ENCODE measurements at places on chromosomes 2 and 18.

DNA sequence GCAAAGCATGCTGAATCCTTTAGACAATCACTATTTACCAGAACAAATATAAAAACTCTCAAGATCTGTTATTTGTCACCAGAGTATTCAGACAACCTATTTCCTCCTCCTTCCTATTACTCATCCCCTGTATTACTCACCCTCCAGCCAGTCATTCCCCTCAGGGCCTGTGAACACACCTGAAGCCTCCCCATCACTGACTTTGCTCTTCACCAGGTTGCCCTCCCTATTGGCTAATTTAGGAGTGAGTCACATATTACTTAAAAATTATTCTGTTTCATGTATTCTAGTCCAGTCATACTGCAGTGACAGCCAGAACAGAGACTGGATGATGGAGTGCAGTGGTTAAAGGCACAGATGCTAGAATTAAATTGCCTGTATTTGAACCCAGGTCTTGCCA is 3.7 kb upstream of the ATG16L1 start:
- DNase-seq = no peak

DNA sequence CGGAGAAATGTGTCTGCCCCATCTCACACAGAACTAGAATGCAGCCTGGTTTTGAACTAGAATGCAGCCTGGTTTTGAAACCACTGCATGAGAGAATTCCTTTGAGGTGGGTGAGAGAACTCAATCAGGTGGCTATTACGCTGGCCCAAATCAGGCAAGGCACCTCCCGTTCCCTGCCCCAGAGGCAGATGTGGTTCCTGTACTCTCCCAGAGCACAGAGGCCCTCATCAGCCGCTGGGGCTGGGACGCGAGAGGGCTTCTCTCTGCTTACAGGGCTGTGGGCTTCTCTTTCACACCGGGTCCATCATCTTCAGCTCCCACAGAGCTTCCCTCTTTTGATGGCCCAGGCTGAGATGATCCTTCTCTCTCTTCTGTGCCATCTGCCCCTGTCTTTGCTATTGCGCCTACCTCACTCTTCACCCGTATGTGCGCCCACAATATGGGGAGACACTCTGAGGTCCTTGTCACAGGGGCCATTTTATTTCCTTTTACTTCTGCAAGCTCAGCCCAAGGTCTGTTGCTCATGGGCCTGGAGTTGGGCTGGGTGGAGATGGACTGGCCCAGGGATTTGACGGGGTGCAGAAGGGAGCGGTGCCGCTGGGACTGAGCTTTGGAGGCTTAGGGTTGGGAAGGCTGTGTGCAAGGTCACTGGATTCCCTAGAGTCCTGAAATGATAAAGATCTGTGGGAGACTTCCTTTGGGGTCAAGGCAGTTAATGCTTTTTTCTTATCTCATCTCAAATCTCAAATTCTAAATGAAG is 84.4 kb upstream of the HS6ST1 start:
- no peak for DNase-seq

DNA sequence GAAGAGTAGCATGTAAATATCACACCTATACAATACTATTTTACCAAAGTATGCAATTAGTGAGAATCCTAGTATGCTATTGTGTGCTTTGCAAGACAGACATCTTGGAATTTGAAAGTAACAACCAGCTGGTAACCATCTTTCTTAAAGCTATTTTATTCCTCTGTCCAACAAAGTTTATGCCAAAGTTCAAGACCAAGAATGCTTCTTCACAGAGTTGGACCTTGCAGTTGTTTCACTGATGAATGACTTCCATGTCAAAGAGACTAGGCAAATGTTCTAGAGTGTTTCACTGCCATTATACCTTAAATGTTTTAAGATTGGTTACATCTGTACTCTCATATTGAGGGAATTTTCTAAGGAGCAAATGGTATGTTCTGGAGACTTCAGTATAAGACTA is 215.2 kb upstream of the CRIM1 start:
- no peak for DNase-seq

DNA sequence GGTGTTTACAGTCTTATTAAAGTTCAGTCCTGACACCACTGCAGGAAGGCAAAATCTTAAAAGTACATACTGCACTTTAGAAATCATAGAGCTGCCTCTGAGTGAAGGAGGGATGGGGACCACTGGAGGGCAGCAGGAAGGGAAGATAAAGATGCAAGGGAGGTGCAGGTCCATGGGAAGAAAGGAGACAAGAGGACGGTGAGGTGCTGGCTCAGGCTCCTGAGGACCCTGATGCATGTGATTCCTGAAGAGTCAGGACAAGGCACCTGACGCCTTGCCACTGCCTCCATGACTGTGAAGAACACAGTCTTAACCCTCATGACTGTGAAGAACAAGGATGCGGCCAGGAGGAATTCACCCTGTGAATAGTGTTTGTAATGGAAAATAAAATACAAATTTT is 116.2 kb upstream of the NPAS2 start:
- no peak for DNase-seq

DNA sequence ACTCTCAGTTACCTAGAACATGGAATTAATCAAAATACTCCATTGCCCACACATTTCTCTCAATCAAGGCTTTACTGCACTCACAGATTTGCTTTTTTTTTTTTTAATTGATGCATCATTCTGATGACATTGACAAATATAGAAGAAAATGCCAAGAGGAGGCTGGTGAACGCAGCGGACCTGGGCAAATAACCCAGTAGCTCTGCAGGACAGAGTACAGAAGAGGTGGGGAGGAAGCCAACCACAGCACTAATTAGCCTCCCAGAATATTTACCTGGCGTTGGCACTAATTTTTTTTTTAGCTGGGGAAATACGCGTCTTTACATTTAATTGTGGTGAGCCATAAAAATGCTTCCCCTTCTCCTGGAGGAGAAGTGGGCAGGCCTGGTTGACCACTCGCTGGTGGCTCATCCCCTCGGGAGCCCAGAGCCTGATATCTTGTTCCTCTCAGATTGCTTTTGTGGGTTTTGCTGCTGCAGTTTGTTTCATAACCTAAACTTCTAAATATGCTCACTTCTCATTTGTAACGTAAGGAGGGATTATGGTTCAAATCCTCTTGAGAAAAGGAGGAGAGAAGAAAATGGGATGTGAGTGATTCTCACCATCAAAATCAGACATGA is 165.8 kb upstream of the EPB41L3 start:
- no peak for DNase-seq
